Activated naive CD4-positive, alpha-beta T cell treated with anti-CD3 and anti-CD28 coated beads, Interleukin-2, amount 10 ng/mL, durations not matched to agents 5 hours and 36 hours (primary cell): ENCODE measurements at places on chromosomes 11 and 22. TPM values are rescaled to one million over a fixed set of nuclear protein-coding genes. Genes with fewer than 3 reads are reported as not detected.

The MMP7 gene
- not detected for total RNA-seq

The KCNJ4 gene
- not detected for total RNA-seq

The RHOD gene
- total RNA-seq = not detected

The MPZL2 gene
- total RNA-seq = 5.2 TPM
